SW480 (cell line): ENCODE measurements at places on chromosomes 5 and 9.

- no peak for DNase-seq
These were observed 1.6 kb upstream of the NKX2-5 start for GRCh38 chr5:173236531-173237142.

GRCh38 chr5:135448071-135448739, 1.1 kb upstream of the DCANP1 start:
- no peak for DNase-seq

- no peak for DNase-seq
These were observed 34.8 kb downstream of the ITGA2 start for GRCh38 chr5:53023969-53024368.

- DNase-seq, result no peak
These were observed 227.2 kb upstream of the KLF9 start for GRCh38 chr9:70641631-70642030.

- no peak for DNase-seq
These were observed 23.4 kb downstream of the NREP start for GRCh38 chr5:111733571-111733970.

GRCh38 chr5:127950707-127951391, 132.7 kb upstream of the SLC12A2 start:
- DNase-seq, result no peak

GRCh38 chr5:151110992-151111391, 30.2 kb upstream of the TNIP1 start:
- DNase-seq, result no peak

DNA sequence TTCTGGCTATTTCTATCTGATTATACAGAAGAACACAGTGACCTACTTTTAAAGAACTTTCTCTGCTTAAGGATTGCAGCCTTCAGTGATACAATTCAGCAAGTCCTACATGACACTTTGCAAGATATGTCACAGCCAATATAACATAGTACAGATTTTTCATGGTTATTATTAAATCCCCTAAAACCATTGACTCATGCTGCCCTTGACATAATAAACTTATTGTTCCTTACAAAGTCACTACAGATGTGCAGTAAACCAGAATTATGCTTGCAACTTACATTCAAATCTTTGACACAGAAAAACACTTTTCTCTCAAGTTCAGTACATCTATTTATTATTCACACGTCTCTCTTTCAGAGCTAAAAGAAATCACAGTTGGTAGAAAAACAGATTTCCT, 1136.3 kb upstream of the ACO1 start:
- DNase-seq, result no peak

GRCh38 chr5:116769470-116769869, 194.8 kb upstream of the SEMA6A start:
- DNase-seq, result no peak

DNA sequence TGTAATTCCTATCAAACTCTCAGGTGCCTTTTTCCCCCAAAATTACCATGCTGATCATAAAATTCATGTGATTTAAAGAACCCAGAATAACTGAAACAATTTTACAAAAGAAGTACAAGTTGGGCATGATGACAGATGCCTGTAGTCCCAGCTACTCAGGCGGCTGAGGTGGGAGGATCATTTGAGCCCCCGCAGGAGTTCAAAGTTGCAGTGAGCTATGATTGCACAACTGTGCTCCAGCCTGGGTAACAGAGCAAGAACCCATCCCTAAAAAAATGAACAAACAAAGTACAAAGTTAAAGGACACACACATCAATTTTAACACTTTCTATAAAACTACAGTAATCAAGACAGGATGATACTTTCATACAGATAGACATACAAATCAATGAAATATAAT, 97.9 kb upstream of the LPAR1 start:
- DNase-seq, result no peak

GRCh38 chr9:4812858-4813257, 20.1 kb downstream of the RCL1 start:
- no peak for DNase-seq

GRCh38 chr9:37327553-37327952, 94.9 kb upstream of the GRHPR start:
- no peak for DNase-seq

GRCh38 chr9:124779368-124780059, 2.6 kb downstream of the OLFML2A start:
- peak; percentile 72 for DNase-seq

- DNase-seq, result no peak
These were observed 666.8 kb downstream of the PTPRD start for GRCh38 chr9:9945966-9946365.

- DNase-seq, result no peak
These were observed 26.9 kb downstream of the GOLPH3 start for GRCh38 chr5:32147236-32147635.

DNA sequence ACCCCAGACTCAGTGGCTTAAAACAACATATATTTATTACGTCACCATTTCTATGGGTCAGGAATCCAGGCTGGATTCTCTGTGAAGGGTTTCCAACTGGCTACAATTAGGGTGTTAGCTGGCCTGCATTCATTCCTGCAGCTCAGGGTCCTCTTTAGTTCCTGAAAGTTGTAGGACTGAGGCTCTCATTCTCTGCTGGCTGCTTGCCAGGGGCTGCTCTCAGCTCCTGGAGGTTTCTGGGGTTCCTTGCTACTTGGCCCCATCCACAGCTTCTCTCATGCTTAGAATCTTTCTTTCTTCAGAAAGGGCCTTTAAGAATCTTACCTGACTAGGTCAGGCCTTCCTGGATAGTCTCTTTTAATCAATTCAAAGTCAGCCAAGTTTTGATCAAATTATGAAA, 424.6 kb downstream of the GADD45G start:
- no peak for DNase-seq

DNA sequence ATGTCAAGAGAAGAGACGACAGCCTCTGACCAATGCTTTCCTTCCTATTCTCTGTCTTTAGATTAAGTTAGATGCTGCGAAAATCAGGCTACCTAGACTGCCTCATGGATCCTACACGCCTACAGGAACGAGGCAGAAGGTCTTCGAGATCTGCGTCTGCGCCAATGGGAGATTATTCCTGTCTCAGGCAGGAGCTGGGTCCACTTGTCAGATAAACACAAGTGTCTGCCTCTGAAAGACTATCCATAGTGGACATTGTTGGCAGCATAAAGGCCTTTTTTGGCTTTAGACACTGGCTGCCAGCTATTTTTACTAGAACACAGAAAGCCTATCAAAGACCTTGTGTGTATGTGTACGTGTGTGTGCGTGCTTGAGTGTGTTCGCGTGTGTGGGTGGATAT, 90.9 kb upstream of the PPP1R2B start:
- no peak for DNase-seq

GRCh38 chr9:85603936-85604335, 137.8 kb downstream of the AGTPBP1 start:
- no peak for DNase-seq

DNA sequence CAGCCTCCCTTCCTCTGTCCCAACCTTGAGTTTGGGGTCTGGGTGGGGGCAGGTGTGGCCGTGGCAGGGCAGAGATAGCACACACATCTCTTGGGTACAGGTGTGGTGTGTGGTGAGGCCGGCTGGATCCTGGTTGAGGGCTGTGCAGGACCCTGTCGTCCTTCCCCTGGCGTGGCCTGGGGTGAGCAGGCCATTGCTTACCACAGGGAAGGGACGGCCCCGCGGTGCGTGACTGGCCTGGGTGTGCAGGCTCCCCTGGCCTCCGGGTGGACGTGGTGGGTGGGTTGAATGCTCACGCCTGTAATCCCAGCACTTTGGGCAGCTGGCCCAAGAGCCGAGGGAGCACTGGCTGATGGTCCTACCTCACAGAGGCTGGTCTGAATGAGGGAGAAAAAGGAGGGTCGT, 1.2 kb downstream of the ARRDC1 start:
- no peak for DNase-seq

DNA sequence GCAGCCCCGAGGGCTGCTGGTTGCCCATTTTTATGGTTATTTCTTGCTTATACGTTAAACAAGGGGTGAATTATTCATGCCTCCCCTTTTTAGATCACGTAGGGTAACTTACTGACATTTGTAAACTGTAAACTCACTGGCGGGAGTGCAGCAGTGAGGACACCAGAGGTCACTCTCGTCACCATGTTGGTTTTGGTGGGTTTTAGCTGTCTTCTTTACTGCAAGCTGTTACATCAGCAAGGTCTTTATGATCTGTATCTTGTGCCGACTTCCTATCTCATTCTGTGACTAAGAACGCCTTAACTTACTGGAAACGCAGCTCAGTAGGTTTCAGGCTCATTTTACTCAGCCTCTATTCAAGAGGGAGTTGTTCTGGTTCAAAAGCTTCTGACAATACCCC, 155.0 kb upstream of the PRDM9 start:
- DNase-seq, result peak; percentile 23

DNA sequence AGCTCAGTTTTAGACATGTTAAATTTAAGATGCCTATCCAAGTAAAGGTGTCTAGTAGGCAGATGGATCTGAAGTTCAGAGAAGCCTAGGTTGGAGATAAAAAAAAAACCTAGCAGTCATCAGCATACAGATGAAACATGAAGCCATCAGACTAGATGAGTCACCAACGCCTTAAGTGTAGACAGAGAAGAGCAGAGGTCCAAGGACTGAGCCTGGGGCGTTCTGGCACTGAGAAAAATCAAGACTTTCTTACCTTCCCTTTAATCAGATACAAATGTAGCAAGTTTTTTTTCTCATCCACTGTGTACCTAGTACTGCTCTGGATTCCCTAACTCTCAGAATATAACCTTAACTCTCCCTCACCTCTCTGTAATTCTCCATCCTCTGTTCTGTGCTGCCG, 97.3 kb downstream of the SIL1 start:
- peak; percentile 33 for DNase-seq

GRCh38 chr9:112786829-112787520, 36.4 kb downstream of the SNX30 start:
- no peak for DNase-seq

DNA sequence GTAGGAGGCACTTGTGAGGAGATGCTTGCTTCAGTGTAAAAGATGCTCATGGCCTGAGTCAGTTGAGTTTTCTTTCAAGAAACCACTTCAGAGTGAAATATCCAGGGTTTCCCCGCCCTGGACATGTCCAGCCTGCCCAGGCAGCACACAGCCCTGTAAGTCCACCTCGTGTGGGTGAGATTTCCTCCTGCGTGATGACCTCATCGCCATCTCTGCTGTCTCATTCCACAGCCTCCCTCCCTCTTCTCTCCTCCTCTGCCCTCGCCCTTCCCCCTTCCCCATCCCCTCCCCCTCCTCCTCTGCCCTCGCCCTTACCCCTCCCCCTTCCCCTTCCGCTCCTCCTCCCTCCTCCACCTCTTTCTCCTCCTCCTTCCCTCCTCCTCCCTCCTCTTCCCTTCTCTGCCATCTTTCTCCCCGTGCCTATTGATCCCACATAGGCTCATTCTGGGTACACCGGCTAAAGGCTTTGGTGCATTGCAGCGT, 34.0 kb upstream of the NCS1 start:
- peak; percentile 66 for DNase-seq

DNA sequence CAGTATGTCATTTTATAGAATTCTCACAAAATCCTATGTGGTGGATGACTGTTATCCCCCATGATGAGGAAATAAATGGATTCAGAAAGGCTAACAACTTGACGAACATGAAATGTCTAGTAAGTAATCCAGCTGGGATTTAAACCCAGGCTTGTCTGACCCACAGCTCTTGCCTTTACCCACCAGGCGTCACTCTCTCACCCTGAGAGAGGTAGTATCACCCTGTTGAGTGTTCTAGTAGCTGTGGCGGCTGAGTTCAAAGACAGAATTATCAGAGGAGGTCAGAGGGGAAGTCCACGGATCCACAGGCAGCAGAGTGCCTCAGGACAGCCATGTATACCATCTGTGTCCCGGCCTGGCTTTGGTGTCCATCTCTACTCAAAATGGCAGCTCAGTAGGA, 113.8 kb downstream of the ZNF462 start:
- DNase-seq, result peak; percentile 3

DNA sequence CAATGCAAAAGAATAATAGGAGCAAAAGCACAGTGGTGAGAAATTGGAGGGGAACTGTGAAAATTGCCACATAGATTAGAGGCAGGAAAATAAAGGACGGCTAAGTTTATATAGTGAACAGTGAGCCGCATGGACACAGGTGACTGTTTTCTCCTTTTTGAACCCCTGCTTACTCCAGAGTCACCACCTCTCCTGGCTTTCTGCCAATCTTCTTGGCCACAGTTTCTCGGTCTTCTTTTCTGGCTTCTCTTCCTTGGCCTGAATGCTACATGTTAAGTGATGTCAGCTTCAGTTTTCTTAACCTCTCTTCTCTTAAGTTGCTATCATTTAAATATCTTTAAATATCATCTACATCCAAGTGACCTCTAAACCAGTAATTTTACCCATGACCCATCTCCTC, 47.3 kb upstream of the CDKN2B start:
- no peak for DNase-seq

DNA sequence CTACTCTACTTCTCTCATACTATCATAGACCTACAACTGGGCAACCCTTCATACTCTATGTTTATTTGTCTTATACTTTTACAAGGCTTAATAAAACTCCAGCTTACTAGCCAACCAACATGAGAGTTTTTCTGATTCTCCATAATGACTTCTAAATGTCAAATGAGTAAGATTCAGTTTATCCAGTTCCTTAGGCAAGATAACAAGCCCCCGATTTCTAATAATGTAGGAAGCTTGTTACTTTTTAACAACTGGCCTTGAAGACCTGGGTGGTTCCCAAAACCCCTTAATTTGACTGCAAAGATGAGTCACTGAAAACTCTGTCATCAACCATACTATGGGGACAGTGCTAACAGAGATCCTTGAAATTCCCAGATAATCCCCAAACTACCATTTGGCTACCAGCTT, 294.6 kb upstream of the ACTBL2 start:
- no peak for DNase-seq

DNA sequence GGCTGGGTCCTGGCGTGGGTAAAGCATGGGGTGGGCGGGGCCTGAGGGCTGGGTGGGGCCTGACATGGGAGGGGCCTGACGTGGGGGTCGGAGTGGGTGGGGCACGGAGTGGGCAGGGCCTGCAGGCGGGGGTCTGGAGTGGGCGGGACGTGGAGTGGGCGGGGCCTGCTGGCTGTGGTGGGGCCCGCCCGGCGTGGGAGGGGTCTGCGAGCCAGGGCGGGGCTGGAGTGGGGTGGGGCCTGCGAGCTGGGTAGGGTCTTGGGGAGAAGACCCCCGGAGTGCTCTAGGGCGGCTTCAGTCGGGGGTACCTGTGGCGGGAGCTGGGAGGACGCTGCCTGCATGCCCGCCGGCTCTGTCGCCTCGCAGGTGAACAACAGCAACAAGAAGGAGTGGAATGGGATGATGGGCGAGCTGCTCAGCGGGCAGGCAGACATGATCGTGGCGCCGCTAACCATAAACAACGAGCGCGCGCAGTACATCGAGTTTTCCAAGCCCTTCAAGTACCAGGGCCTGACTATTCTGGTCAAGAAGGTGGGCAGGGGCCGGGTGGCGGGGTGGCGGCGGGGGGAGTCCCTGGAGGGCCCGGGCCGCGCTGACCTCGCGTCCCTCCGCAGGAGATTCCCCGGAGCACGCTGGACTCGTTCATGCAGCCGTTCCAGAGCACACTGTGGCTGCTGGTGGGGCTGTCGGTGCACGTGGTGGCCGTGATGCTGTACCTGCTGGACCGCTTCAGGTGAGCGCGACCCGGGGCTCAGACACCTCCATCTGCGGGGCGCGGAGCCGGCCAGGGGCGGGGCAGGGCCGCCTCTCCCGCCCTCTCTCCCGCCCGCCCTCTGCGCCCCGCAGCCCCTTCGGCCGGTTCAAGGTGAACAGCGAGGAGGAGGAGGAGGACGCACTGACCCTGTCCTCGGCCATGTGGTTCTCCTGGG, 8.0 kb downstream of the LRRC26 start:
- peak; percentile 43 for DNase-seq

- DNase-seq, result no peak
These were observed 13.7 kb downstream of the IL31RA start for GRCh38 chr5:55864606-55865541.

- DNase-seq, result no peak
These were observed 88.5 kb upstream of the TXNDC8 start for GRCh38 chr9:110426052-110426709.

- DNase-seq, result no peak
These were observed 101.3 kb upstream of the LARP1 start for GRCh38 chr5:154653764-154654485.
